ENCODE measurements at places on chromosomes 4 and X. TPM values are rescaled to one million over a fixed set of nuclear protein-coding genes. Genes with fewer than 3 reads are reported as not detected.

ADAMTS3 gene
- 2.4 TPM for total RNA-seq

RTL5 gene
- 3.9 TPM for total RNA-seq

DUSP21 gene
- not detected for total RNA-seq

MAGEB18 gene
- total RNA-seq: not detected

PPP3CA gene
- 50.4 TPM for total RNA-seq

DNA sequence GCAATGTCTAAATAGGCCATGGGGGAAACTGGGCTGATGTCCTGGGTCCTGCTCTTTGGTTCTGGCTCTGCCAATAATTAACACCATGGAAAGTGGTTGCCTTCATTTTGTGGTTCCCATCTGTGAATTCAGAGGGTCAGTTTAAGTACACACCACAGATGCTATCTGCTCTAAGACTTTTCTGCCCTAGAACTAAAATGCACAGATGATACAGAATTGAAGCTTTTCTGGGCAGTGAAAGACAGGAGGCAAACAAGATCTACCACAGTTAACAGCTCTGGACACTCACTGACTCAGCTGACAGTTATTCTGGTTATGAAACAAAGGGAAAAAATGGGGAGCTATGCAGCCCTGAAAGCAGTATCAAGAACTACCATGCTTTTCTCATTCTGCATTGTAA lies 37.3 kb downstream of the APBB2 start:
- DNase-seq: no peak

DNA sequence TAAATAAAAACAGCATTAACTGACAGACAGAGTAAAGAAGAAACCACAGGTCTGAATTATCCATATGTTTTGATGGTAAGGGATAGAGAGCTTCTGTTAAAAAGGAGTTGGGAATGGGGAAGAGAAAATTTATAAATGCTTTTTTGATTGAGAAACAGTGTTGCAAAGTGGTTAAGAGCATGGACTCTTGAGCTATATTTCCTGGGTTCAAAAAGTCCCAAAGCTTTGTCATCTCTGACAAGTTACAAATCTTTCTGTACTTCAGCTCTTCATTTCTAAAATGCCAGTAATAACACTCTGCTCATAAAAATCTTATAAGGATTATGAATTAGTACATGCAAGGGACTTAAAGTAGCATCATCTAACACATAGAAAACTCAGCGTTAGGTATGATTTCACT lies 62.2 kb downstream of the N4BP2 start:
- no peak for DNase-seq

GRCh38 chrX:30246769-30247489 lies at the start of gene MAGEB1:
Gene MAGEB1 (plus strand): TSS chrX:30247146. CDS start chrX:30250494, 3,348 bp downstream.
- no peak for DNase-seq

- DNase-seq: no peak
Observed at GRCh38 chr4:76144546-76144945, 3.7 kb downstream of the NUP54 start.

DNA sequence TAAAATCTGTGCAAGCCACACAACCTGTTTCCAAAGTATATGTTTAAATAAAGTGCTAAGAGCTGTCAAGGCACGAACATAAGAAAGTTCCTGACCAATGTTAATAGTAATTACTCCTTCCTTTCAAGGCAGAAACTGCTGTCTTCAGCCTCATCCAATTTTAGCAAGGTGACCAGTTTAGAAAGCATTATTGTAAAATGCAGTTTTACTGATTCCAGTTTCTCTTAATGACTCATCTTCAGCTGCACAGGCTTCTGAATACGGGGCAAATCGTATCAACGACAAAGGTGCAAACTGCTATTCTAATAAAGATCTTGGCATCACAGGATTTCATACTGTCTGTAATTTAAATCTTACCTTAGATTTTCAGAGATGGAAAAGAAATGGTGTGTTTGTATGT lies 87.5 kb downstream of the PPP3CA start:
- no peak for DNase-seq

DNA sequence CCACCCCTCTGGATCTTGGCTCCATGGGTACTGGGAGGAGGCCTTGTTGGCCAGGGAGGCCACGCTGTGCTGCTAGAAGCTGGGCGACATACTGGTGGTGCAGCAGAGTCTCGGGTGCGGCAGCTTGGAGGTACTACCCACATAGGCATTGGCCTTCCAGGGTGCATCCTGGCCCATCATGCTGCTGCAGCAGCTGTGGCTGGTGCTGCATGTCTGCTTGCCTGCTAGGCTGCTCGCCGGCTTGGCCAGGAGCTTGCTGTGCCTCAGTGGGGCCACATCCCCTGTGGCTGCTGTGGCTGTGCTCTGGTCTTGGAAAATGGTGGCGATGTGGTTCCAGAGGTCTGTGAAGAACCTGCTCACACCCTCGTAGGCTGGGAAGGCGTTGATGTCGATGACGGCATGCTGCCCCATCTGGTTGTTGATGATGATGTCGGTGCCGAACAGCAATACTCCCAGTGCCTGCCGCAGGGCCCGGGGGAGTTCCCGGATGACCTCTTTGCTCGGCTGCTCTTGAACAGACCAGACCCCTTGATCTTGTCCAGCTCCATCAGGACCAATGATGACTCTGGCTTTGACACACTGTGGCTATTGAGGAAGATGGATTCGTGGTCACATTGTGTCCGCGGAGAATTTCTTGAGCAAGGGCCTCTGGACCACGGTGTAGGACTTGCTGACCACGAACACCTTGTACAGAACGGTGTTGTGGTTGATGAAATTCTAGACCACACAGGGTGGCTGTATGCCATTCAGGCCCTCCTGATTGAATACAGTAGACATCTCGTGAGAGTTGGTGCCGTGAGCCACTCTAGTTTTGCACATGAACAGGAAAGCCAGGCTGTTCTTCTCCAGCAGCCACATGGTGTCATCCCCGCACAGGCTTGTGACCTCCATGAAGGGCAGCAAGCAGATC lies 11.8 kb downstream of the RBM10 start:
- no peak for DNase-seq

- DNase-seq: peak; percentile 11
Observed at GRCh38 chr4:153620352-153620751, 63.7 kb upstream of the TLR2 start.

GRCh38 chrX:153864561-153865320 lies 21.2 kb downstream of the L1CAM start:
- no peak for DNase-seq
